Head of caudate nucleus (tissue), 42 donors: ENCODE measurements at places on chromosomes 4 and X.

- DNase-seq, result no peak
Measured at GRCh38 chr4:20603671-20604313, 96.5 kb upstream of the PACRGL start.

DNA sequence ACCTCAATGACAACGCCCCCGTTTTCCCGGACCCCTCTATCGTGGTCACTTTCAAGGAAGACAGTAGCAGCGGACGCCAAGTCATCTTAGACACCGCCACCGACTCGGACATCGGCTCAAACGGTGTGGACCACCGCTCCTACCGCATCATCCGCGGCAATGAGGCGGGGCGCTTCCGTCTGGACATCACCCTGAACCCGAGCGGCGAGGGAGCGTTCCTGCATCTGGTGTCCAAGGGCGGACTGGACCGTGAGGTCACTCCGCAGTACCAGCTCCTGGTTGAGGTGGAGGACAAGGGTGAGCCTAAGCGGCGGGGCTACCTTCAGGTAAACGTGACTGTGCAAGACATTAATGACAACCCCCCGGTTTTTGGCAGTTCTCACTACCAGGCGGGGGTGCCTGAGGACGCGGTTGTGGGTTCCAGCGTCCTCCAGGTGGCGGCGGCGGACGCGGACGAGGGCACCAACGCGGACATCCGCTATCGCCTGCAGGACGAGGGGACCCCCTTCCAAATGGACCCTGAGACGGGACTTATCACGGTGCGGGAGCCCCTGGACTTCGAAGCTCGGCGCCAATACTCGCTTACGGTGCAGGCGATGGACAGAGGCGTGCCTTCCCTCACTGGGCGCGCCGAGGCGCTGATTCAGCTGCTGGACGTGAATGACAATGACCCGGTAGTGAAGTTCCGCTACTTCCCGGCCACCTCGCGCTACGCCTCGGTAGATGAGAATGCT is 2.2 kb downstream of the FAT4 start:
- peak; percentile 48 for DNase-seq

DNA sequence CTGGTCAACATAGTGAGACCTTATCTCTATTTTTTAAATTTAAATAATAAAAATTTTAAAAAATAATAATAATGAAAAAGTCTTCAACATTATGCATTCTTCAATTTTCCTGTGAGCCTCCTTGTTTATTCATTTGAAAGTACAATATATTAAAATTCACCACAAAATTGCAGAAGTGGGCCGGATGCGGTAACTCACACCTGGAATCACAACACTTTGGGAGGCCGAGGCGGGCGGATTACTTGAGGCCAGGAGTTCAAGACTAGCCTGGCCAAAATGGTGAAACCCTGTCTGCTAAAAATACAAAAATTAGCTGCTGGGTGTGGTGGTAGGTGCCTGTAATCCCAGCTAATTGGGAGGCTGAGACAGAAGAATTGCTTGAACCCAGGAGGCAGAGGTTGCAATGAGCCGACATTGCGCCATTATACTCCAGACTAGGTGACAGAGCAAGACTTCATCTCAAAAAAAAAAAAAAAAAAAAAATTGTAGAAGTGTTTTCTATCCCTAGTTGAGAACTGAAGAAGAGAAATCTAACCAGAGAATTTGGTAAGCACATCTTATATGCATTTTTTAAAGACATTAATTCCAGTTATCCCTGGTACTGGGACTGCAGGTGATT is 56.9 kb downstream of the RBM47 start:
- no peak for DNase-seq

GRCh38 chr4:40648131-40648530 is 18.5 kb upstream of the RBM47 start:
- no peak for DNase-seq

DNA sequence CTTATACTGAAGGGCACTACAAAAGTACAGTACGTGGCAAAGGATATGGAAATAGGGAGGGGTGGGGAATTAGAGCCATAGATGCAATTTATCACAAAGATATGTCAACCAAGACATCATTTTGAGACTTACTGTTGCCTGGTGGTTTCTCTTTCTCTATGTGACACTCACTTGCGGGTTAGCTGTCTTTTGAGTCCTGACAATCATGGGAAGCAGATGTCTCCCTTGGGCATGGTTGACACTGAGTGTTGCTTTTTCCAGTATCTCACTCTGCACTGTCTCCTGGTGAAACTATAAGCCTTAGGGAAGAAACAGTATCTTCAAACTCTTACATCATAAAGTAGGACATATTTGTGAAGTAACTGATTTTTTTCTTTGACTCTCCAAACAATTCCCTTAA is 383.5 kb upstream of the LCORL start:
- DNase-seq, result no peak

- DNase-seq, result no peak
Measured at GRCh38 chrX:118221270-118221669, 104.7 kb upstream of the KLHL13 start.

DNA sequence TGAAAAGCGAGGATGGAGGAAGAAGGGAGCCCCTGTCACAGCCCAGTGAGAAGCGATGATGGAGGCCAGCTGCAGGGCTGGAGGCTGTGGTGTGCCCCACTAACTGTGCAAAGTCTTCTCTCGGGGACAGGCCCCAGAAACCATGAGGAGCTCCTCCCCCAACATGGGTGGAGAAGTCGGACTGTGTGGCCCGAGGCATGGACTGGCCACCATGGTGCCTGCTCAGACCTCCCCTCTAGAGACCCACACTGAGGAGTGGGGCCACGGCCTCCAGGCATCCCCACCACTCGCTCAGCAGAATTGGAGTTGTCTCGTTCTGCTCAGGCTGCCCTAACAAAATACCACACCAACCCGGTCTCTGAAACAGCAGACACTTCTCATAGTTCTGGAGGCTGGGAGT is 12.2 kb upstream of the PDE6B start:
- DNase-seq, result no peak

DNA sequence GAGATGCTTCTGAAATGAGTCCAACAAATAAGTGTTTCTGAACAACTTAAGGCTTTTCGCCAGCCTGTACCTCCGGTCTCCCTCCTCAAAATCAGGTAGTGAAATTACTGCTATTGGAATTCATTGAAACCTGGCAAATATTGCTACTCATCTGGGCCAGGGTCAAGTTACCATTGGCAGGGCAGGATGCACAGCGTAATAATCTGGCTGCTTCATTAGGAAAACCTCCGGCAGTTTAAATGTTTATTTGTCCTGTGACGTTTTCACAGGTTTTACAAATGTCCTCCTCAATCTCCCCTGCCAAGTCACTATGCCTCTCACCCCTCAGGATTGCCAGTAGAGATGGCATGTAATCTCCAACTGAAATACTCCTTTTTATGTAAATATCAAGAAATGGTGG is 92.6 kb upstream of the KDR start:
- no peak for DNase-seq

DNA sequence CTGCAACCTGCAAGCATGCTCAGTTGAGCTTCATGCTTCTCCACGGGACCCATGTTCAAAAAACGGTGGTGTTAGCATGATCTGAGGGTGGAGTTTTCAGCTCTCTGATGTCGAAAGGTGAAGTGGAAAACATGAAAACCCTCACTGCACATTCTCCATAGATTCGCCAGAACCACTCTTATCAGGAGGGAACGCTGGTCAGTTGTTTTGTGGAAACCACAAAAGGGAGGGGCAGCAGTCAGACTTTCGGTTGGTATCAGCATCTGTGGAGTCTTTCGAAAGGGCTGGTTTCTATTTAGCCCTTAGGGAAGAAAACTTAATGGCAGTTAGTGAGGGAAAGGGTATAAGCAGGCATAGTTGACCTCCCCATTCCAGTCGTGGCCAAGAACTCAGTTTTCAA is 12.6 kb downstream of the PPA2 start:
- no peak for DNase-seq

- DNase-seq, result no peak
Measured at GRCh38 chr4:137967480-137968190, 274.5 kb downstream of the SLC7A11 start.

DNA sequence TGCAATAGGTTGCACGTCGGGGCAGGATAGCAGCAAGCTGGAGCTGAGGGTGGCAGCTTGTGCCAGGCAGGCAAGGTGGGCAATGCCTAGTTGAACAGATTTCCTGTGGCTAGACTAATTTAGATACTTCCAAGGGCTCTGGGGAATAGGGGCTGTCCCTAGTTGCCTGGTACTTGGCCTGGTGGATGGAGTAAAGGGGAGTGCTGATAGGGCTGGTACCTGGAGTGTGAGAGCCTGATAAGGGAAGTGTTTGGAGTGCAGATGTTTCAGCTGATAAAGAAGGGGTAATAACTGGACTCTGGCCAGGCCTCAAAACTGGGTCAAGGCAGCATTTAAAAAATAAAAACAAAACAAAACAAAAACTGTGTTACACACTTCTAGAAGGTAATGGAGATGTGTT is 665.5 kb downstream of the CCSER1 start:
- no peak for DNase-seq

DNA sequence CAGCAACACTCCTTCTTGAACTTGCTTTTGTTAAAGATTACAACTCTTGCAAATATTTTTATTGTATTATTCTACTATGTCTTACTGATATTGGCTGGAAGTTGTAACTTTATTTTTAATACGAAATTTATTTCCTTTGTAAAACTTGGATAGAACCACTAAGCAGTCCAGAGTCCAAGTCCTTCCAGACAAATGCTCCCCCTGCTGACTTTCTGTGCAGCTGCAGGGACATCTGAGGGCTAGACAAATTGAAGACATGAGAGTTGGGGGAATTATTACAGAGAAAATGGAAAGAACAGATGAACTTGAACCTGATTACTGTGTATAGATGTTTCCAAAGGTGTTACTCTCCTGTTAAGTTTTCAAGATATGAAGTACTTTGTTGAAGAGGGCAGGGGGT is 238.8 kb downstream of the GRIA3 start:
- DNase-seq, result peak; percentile 19

DNA sequence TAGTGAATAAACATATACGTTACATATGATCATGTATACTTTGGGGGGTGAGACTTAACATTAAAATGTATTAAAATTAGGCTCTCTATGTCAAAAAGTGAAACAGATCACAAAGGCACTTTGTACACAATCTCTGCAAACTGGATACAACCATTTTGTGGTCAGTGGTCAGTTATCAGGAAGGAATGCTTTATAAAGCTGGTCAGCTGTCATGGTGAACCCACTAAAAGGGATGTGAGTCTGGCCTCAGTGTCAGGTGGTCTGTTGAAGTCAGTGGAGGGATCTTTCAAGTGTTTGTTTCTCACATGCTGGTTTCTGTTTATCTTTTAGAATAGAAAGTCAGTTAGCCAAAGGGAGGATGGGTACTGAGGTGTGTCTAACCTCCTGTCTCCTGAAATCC is 875.5 kb upstream of the INTU start:
- DNase-seq, result no peak

DNA sequence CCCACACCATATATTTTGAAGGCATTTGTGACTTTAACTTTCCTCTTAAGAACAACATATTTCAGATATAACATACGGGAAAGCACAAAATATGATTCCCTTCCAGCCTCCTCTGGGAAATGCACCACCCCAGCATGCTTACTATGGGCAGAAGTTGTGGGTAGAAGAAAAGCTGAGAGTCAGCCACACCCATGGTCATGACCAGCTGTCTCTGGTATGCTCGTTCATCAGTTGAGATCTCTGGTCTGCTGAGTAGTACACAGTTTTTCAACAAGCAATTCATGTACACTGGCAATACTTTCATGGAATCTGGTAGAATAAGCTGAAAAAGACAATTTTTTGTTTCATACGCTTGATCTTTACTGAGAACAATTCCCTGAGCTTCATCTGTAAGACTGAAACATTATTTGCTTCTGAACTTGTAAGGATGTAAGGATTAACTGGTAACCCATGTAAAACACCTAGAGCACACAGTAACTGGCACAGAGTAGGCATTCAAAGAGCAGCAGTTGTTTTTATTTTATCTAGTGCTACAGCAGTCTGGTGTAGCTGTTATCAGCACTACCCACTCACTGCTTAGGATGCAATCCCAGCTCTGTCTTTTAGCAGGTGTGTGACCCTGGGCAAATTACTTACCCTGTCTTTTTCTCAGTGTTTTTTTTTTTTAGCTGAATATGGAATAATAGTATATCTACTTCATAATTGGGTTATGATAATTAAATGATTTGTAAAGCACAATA is 47.6 kb downstream of the METTL14 start:
- DNase-seq, result no peak

DNA sequence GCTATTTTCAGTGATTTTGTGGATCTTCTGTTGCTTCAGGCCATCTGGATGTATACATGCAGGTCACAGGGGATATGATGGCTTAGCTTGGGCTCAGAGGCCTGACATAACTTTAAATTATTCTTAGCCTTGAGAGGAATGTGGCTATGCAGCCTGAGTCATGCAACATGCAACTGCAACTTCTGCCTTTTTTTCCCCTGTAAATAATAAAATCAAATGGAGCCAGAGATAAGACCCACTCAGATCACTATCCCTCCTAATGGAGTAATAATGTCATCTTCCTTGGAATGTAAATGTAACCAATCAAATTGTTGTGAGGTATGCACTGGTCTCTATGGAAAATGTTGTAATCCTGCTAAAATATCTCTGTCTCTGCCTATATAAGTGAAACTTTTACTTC is 54.9 kb downstream of the MAGEB17 start:
- no peak for DNase-seq

- DNase-seq, result no peak
Measured at GRCh38 chrX:151419782-151420181, 22.8 kb downstream of the VMA21 start.

DNA sequence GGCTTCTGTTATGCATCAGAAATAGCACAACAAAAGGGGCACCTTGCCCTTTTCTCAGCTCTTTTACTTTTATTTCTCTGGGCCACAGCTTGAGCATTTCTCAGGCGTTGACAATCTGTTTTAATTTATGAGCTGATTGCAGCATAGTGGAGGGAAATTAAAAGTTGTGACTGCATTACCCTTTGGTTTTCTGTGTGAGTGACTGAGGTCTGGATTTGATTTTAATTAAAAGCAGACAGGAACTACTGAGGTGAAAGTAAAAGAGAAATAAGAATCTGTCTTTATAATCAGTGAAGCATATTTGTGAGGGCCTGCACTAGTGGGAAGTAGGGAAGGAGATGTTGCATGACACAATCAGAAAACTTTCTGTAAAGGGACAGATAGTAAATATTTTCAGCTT is 43.4 kb upstream of the GEMIN8 start:
- DNase-seq, result no peak
